Hindlimb muscle (tissue), 1 donor: ENCODE measurements at places on chromosomes 1 and 21. TPM values are rescaled to one million over a fixed set of nuclear protein-coding genes. Genes with fewer than 3 reads are reported as not detected.
A peak's percentile ranks its signal among the peaks of the same experiment; 100 is the strongest.

DNA sequence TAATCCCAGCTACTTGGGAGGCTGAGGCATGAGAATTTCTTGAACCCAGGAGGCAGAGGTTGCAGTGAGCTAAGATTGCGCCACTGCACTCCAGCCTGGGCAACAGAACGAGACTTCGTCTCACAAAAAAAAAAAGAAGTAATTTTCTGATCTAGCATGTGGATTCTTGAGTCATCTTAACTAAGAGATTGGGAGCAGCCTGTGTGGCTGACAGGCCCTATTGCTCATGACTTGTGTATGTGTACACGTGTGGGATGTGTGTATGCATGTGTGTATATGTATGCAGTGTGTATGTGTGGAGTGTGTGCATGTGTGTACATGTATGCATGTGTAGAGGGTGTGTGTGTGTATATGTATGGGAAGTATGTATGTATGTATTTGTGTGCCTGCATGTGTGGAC, 29.5 kb downstream of the DOP1B start:
- DNase-seq = no peak

GRCh38 chr1:87393445-87394085, 64.9 kb downstream of the LMO4 start:
- DNase-seq = no peak

DNA sequence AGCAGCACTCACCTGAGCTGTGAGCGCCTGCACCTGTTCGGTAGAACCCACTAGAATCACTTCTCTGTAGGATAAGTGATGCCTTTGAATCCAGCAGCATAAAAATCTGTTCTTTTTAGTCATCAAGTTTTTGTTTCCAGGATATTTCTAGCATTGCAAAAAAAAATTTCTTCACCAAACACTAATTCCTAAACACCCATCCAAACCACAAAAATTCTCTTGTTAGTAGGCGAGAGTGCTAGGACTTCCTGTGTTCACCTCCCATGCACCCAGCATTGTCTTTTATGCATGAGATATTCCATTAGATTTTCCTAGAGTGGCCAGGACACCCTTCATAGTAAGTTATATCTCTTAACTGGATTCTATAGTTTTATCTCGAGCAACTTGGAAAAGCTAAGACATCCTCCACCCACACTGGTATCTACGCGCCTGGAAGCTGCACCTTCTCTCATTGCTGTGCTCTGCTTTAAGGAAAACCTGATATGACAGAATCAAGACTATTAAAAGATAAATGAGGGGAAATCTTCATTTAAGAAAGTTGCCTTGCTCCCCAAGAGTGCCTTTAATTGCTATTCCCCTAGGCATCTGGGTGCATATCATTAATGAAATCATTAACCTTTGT, 12.3 kb downstream of the SERTAD4 start:
- no peak for DNase-seq

GRCh38 chr1:220786337-220787068, at the start of gene MTARC1:
MTARC1 (plus strand) TSS chr1:220786913; CDS start chr1:220786945, 32 bp downstream.
- DNase-seq = peak; percentile 67

- DNase-seq = no peak
These were observed 12.4 kb downstream of the SLC26A9 start for GRCh38 chr1:205930799-205931281.

SEMA6C gene
- 120 TPM for polyA plus RNA-seq

DNA sequence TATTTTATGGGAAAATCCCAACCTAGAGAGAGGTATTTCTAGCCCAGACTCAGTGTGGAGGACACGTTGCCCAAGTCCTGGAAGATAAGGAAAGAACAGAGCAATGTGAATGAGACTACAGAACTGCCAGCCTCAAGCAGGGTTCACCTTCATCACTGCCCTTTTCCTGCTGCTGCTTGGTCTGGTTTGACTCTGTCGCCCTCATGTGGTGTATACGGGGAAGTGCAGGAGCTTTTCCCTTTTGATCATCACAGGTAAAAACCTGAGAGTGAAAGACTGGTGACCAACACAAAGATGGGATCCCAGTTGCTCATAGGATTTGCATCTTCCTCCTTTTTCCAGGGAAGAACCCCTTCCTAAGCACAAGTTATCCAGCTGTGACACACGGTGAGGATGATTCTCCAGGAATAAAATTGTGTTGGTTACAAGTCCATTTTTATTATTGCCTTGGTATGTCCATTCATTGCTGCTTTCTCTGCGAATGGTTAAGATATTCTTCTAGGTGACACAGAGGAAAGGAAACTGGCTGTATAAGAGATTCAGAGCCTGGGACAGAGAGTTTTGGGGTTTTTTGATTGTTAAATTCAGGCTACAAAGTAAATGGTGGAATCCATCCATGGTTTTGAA, 89.5 kb upstream of the CD53 start:
- DNase-seq = no peak

DNA sequence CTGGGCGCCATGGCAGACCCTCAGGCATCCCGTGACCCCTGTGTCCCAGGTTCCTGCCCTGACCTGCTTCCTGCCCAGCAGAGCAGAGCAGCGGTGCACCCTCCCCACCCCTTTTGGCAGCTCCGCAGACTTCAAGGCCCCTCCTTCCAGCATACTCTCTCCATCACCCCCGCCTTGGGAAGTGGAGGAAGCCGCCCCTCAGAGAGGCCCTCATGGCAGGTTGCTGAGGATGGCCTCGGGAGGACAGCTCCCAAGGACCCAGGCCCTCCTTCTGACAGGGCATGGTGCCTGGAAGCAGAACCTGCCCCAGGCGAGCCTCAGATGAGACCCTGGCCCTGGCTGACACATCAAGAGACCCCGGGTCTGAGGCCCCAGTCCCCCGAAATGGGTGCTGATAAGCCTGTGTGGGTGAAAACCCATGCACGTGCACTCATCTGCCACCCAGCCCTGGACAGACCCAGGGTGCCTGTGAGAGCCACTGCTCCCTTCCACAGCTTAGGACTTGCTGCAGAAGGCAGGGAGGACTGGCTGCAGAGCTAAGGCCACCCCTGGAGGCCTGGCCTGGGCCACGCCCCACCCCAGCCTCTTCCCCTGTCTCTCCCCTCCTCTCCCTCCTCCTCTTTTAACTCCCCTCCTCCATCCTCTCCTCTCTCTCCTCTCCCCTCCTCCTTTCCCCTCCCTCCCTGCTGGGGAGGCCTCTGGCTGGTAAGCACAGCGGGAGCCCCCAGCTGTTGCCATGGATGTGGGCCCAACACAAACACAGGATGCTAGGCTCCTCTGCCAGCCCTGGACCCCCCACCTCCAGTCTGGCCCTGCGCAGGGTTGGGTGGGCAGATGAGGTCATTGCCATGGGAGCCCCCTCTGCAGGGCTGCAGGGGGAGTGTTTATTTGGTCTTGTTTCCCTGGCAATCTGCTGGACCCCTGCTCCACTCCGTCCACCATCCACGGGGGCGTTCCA, 33.7 kb downstream of the WNT9A start:
- no peak for DNase-seq

PTPN7 gene
- polyA plus RNA-seq = 1.1 TPM

- DNase-seq = no peak
These were observed 969 bp upstream of the RIPK4 start for GRCh38 chr21:41767606-41768436.

DNA sequence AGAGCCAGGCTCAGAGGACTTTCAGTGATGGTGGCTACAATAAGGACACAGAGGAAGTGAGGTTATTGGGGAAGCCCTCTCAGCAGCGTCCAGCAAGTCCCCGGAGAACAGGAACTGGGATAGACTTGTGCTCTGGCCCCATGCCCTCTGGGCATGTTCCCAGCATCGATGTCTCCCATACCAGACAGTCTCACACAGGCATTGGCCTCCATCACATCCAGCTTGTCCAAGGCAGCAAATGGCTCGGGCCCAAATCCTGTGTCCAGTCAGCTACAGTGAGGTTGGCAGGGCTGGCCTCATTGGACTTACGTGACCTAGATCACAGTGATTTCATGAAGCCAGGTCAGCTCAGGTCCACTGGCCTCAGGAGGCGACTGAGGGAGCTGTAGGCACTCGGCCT, 19.6 kb upstream of the TMEM54 start:
- DNase-seq = no peak

GRCh38 chr1:156942176-156942575, 21.7 kb downstream of the LRRC71 start:
- no peak for DNase-seq

- DNase-seq = no peak
These were observed 7.3 kb downstream of the PSEN2 start for GRCh38 chr1:226877669-226878068.

DNA sequence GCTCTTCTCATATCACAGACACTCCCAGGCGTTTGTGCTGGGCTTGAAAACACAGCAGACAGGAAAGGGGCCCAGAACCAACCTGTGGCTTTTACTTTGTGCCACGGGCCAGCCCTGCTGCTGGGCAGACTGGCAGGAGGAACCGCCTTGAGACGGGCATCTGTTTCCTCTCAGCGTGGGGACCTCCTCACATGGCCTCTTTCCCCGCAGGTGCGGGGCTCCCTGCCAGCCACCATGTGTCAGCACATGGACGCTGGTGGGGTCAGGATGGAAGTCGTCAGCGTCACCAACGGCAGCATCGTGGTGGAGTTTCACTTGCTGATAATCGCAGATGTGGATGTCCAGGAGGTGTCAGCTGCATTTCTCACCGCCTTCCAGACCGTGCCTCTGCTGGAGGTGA, 47.8 kb downstream of the UMODL1 start:
- DNase-seq = no peak

DNA sequence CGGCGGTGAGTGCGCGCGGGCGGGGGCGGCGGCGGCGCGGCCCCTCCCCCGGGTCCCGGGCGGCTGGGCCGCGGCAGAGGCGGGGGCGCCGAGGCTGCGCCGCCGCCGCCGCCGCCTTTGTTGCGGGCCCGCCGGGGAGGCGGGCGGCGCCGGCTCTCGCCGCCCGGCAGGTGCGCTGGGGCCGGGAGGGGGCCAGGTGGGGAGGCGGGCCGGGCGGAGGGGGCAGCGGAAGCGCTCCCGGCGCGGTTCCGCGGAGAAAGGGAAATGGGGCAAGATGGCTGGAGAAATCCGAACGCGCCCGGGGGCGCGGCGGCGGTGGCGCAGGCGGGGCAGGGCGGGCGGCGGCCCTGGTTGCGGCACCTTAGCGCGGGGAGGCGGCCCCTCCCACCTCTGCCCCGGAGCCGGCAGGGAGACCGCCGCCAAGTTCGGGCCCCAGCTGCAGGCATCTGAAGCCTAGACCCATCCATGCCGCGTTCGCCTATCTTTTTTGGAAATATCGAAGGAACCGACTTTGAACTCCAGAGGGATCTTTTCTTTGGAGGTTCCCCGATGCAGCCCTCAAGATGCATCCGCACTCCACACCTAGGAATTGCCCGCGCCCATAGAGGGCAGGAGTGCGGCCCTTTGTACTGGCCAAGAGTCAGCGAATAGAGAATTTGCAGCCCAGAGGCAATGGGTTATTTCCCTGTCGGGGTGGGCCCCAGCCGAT, 479 bp downstream of the POGK start:
- peak; percentile 36 for DNase-seq

- DNase-seq = peak; percentile 26
These were observed 61.9 kb downstream of the DNTTIP2 start for GRCh38 chr1:93816970-93817678.

ADGRB2 gene
- 17.6 TPM for polyA plus RNA-seq

DNA sequence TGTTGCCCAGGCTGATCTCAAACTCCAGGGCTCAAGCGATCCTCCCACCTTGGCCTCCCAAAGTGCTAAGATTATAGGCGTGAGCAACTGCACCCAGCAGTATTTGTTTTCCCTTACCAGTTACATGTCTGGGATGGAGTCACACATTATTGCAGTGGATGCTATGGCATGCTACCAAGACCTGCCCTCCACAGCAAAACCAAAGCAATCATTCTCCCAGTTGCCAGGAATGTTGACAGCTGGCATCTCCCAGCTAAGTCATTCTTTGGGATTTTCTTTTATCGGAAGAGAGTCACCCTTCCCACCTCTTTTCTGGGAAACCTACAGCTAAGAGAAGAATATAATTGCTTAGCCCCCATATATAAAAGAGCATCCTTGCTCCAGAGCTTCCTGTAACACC, 49.4 kb upstream of the RGS7 start:
- DNase-seq = no peak

- no peak for DNase-seq
These were observed 85.6 kb upstream of the WNT4 start for GRCh38 chr1:22228505-22228911.

GRCh38 chr1:53966794-53967193, 20.6 kb downstream of the LRRC42 start:
- DNase-seq = no peak

DNA sequence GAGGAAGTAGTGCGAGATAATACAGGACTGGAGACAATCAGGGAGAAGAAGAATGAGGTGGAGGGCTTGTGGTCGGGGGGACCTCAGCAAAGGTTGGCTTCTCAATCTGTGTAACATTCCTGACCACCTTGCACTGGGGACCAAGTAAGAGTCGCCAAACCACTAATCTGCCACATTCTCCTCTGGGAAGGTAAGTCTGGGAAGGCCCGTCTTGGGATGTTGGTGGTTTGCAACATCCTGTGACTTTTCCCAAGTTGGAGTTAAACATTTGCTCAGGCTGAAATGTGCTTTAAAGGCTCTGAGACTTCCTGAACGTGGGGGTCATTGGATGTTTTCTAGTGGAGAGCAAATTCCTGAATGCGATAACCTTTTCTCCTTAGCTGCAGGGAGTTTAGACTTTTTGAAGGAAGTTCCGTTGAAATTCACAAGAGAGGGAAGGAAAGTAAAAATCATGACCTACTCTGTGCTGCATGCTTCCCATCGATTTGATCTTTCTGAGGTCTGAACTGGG, 325.9 kb downstream of the RPS6KC1 start:
- no peak for DNase-seq

DNA sequence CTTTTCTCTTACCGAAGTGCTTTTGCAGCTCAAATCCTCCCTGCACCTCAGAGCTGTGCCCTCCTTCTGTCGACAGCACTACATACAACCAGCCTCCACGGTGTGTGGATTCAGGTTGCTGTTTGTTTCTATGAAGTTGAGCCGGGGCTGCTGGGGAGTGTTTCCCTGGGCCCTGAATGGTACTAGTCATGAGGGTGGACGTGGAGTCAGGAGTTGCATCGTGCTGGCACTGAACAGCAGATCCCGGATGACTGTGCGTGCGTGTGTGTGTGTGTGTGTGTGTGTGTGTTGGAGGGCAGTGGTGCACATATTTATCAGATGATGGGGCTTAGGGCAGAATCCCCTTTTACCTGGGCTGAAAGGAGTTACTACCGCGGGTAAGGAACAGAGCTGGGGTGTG, 47.0 kb downstream of the ACTL8 start:
- no peak for DNase-seq

DNA sequence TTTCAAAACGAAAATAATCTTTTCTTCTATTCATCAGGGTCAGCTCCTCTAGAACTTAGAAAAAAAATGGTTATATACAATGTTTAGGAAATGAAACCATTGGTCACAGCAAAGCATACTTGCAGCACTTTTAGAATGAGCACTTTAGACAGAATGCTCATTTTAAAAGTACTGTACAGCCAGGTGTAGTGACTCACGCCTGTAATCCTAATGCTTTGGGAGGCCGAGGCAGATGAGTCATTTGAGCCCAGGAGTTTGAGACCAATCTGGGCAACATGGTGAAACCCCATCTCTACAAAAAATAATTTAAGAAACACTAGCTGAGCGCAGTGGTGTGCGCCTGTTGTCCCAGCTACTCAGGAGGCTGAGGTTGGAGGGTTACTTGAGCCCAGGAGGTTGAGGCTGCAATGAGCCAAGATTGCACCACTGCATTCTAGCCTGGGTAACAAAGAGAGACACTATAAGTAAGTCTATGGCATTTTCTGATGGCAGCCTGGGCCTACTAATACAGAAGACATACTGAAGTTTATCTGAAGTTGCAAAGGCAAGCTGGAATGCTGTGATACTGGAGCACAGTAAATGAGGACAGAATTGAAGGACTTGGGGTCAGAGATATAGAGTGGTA, 48.9 kb upstream of the ZNF326 start:
- no peak for DNase-seq

GUCA2B gene
- polyA plus RNA-seq = not detected

SH3D21 gene
- 3.4 TPM for polyA plus RNA-seq

GRCh38 chr1:226863446-226863845, 7.0 kb upstream of the PSEN2 start:
- DNase-seq = no peak
